Keratinocyte (primary cell): ENCODE measurements at places on chromosomes 6 and 20. TPM values are rescaled to one million over a fixed set of nuclear protein-coding genes. Genes with fewer than 3 reads are reported as not detected.

TMEM151B gene
- not detected in 3 replicates for polyA plus RNA-seq

MOXD1 gene
- polyA plus RNA-seq: 2.3 to 2.7 TPM (median 2.3 TPM) in 3 replicates

C20orf204 gene
- polyA plus RNA-seq: 0.06 to 0.08 TPM (median 0.06 TPM) in 3 replicates

GJA1 gene
- polyA plus RNA-seq: 114 to 199 TPM (median 164 TPM) in 3 replicates

SAMD3 gene
- polyA plus RNA-seq: 2.9 to 7.0 TPM (median 5.4 TPM) in 3 replicates

SIRPA gene
- polyA plus RNA-seq: 19.9 to 50.7 TPM (median 23.7 TPM) in 3 replicates

SLC17A2 gene
- polyA plus RNA-seq: not detected in 3 replicates
